CD4-positive, alpha-beta T cell treated with Interleukin-6 for 4 hours (primary cell): ENCODE measurements at places on chromosomes 12 and 14.

GRCh38 chr14:99892406-99892805, 99.2 kb downstream of the EML1 start:
- DNase-seq, result no peak

GRCh38 chr14:78335531-78335930, 165.4 kb downstream of the NRXN3 start:
- no peak for DNase-seq

- no peak for DNase-seq
Measured at GRCh38 chr12:75982979-75983660, 48.5 kb downstream of the PHLDA1 start.

GRCh38 chr12:120194534-120195395, at the start of gene GCN1:
Gene GCN1, minus strand, starts transcription at chr12:120194715. Its CDS starts 18 bp downstream, at chr12:120194697.
- peak; percentile 86 for DNase-seq

GRCh38 chr14:103576371-103577024, 13.7 kb downstream of the COA8 start:
- DNase-seq, result no peak

- DNase-seq, result no peak
Measured at GRCh38 chr12:54941659-54942058, 42.9 kb downstream of the TESPA1 start.

- DNase-seq, result peak; percentile 17
Measured at GRCh38 chr14:71103662-71104484, 196.6 kb downstream of the PCNX1 start.

DNA sequence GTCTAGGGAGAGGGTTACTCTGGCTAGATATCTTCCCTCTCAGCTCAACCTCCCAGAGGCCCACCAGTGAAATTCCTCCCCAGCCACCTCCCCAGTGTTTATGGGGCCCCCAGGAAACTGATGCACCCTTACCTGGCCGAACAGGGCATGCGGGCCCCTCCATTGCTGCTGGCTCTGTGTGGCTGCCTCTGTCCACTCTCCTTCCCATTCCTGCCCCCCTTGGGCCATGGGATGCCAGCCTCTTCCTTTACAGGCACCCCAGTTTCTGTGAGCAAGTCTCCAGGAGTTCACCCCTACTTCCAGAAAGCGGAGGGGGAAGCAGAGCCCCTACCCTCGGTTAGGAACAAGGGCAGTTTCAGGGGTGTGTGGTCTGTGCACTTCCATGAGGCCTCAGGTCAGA, 19.4 kb upstream of the ZDHHC22 start:
- no peak for DNase-seq

DNA sequence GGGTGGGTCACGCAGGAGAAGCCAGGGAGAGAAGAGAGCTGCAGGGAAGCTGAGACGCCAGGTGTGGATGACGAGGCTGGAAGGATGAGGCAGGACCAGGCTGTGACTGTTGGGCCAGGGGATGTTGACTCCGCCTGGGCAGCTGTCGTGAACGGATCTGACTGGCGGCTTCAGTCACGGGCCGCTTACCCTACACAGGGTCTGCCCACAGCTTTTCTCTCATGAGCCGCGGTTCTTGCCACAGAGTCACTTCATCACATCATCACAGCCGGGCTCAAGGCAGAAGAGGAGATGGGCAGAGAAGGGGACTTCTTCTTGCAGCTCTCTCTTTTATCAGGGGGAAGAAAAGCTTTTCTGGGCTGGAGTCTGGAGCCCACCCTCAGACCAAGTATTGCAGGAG, 7.7 kb downstream of the CLBA1 start:
- no peak for DNase-seq

GRCh38 chr12:92619026-92619425, 83.8 kb upstream of the PLEKHG7 start:
- no peak for DNase-seq

- no peak for DNase-seq
Measured at GRCh38 chr12:65074932-65075331, 46.2 kb downstream of the WIF1 start.
